GDM1 (cell line): ENCODE measurements at places on chromosomes 6 and 20.

DNA sequence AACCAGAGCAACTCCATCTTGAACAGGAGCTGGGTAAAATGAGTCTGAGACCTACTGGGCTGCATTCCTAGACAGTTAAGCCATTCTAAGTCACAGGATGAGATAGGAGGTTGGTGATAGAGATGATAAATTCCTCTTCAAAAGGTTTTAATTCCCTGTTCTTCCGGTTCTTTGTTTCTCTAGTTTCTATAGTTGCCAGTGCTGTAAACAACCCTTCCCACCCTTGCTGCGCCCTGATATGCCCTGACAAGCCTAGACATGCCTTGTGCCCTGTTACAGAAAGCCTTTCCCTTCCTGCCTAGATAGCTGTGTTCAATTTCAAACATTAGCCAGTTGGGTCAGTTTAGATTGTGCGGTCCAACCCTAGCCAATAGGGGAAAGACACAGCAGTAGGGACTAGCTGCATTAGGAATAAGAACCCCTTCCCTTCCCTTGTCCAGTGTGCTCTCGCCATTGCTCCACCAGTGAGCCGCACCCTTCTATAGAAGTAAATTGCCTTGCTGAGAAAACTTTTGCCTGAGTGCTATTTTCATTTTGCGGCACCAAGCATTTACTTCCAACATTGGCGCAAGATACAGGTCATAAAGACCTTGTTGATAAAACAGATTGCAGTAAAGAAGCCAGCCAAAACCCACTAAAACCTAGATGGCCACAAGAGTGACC is 52.5 kb upstream of the CCN2 start:
- DNase-seq, result no peak

- no peak for DNase-seq
Measured at GRCh38 chr20:52649727-52650126, 322.4 kb upstream of the TSHZ2 start.

GRCh38 chr20:62739067-62739466 is 30.4 kb downstream of the NTSR1 start:
- no peak for DNase-seq

GRCh38 chr6:80976336-80976735 is 776.1 kb downstream of the TENT5A start:
- DNase-seq, result no peak

DNA sequence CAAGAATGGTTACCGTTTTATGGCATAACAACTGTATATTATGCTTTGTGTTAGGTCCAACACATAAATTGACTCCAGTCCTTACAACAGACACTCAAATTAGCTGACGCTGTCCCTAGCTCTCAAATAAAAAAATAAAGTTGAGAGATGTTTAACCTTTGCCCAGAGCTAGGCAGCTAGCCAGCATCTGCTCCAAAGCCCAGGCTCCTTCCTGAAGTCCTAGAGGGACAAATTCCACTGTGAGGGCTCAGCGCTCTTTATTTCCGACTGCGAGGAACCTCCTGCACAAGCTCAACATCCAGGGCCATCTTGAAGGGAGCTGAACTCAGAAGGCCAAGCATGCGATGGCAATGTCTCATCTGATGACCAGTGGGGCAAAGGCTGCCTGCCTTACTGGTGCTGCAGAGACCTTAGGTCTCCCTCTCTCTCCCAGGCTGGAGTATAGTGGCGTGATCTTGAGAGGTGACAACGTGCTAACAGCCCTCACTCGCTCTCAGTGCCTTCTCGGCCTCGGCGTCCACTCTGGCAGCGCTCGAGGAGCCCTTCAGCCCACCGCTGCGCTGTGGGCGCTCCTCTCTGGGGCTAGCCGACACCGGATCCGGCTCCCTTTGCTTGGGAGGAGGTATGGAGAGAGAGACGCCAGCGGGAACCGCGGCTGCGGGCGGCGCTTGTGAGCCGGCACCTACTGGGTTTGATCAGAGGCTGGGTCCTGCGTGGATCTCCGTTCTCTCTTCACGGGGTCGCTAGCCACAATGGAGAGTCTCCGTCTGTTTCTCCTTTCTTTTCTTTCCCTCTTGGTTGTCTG is 24.7 kb upstream of the GFOD1 start:
- DNase-seq, result no peak

DNA sequence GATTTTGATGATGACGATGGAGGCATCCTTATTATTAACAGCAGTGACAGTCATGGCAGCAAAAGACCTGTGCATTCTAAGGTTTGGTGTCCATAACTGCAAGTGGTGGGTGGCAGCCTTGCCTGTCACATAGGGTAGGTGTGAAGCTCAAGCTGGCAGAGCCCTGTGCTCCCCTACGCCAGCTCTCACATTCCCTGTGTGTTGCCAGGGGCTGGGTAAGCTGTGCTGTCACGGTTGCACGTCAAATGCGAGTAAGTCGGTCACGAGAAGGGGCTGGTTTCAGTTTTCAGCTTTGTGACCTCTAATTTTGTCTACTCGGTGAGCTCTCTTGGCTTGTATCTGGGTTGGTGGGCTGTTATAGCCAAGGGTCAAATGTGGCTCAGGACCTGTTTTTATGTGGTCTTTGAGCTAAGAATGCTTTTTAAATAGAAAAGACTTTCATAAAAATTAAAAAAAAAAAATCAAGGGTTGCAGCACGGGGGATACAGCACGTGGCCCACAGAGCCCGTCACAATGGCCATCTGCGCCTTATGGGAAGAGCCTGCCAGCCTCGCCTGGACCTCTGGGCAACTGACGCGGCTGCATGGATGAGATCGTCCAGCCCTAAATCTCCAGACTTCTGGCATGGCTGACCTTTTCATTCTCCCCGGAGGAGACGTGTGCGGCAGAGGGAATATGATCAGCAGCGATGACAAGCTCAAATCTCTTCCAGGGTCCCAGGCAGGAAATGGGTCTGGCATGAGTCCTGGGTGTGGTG is 148.5 kb downstream of the PHACTR3 start:
- no peak for DNase-seq

DNA sequence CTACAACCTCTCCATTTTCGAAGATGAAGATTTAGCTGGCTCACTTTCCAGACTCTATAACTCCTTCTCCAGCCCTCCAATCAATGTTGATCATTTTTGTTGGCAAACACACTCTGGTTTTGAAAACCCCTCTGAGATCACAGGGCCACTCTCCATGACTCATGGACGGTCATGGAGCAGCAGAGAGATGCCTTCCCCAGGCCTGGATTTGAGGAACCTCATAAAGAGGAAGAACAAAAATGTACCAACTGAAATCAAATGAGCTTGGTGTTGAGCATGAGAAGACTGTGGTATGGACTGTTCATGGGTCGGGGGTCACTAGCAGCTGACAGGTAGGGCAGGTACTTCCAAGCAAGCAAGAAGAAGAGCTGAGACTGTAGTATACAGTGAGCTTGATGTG is 112.8 kb upstream of the INSM1 start:
- DNase-seq, result no peak

DNA sequence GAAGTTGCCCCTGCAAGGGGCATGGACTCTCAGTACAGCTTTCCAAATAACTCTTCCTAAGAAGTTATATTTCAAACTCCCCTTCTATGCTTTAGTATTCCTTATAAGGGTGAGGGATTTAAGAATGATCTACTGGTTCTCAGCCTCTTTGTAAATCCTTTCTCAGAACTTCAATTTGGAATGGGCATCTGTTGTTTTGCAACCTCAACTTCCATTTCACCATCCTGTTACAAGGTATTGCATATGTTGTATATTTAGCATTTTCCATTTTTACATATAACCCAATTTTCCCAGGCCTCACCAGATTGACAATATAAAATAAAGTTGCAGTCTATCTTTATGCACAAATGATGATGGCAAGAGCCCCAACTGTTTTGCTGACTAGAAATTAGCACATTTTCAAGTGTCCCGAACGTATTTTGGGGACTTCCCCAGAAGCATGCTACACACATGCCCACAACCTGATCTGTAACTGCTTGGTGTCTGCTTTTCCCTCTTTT is 154.9 kb upstream of the CARMIL1 start:
- no peak for DNase-seq

DNA sequence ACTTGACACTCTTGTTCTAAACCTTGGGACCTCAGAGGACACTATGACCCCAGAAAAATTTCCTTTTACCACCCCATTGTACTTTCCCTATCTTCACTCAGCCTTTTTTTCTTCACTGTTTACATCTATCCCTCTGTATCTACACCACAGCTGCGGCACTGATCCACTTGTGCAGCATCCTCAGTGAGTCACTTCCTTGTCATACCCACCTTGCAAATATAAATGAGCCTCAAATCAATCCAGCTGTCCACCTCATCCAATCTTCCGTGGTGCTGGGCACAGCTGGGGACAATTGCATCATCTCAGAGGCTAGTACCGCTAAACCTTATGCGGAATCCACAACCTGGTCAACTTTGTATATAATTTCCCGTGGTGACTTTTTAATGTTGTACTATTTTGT is 710.5 kb downstream of the QKI start:
- DNase-seq, result no peak

DNA sequence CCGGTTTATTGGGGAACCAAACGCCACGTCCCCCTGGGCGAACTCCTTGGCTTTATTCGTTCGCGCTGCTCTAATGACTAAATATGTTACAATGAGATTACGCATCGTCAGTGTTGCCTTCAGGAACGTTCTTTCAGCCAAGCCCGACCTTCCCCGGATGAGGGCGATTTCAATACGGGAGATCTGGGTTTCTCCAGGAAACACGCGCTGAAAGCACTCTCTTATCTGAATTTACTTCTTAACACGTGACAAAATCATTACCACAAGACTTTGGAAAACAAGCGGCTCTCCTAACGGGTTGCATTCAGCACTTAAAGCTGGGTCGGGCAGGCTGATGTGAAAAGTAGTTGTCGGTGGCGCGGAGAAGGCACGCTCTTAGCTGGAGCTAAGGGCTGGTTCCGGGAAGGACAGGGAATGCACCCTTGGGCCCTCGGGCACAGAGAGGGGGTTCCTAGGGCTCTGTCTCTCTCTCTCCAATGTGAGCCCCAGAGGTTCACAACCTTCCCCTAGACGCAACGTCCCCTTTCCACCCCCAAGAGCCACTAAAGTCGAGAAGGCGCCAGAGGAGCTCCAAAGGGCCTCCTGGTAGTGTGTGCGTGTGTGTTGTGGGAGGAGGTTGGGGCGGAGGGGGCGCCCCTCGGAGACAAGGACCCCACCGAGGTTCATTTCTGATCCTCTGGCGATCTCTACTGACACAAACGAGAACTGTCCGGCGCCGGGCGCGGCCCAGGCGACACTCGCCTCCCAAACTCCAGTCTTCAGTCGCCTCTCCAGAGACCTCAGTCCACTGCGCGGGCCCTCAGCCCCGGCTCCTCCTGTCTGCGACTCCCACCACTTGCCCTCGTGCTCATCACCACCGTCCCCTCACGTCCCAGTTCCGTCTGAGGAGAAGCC is 7.1 kb upstream of the NKX2-2 start:
- DNase-seq, result no peak

DNA sequence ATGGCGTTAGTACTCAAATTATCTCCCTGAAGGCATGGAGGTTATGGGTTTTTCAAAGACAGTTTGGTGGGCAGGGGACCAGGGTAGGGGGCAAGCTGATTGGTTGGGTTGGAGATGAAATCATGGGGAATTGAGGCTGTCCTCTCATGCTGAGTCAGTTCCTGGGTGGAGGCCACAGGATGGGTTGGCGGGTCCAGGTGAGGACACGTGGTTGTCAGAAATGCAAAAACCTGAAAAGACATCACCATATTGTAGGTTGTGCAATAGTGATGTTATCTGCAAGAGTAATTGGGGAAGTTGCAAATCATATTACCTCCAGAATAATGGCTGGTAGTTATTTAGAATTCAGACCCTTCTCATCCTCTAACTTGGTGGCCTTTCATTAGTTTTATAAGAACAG is 30.1 kb downstream of the GPX6 start:
- DNase-seq, result no peak

GRCh38 chr6:43269273-43270007 is 26.2 kb downstream of the TTBK1 start:
- DNase-seq, result no peak

DNA sequence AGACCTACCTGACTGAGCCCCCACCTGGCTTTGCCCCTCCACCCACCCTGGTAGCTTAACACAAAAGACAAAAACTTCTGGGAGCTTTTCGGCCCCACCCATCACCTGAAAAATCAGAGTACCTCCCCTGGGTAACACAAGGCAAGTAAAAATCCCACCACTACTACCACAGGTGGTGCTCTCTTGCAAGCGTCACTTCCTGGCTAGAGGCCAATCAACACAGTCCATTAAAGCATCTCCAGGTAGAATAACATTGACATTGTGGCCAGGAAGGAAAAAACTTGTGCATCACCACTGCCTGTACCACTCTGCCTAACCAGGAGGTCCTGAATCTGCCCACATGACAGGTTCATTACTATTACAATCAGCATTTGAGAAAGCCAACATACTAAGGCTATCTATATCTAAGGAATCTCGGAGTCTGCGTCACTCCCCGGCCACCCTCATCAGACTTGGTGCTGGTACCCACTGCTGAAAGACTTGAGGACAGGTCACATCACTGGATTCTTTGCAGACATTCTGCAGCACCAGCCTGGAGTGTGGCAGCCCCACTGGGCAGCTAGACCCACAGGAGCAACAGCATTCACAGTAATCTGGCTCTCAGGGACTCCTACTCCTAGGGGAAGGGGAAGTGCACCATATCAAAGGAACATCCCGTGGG is 125.9 kb downstream of the CDK19 start:
- no peak for DNase-seq

DNA sequence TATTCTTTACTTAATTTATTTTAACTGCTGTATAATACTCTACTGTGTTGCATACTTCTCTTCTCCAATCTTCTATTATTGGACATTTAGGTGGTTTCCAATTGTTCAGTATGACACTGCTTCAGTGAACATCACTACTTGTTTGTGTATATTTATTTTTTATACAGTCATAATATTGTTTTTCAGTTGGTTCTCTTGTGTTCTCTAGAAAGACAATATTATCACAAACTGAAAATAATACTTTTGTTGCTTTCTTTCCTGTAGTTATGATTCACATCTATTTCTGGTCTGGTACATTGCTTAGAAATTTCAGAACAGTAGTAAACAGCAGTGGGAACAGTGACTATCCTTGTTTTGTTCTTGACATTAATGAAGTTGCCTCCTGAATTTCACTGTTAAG is 62.8 kb upstream of the GTSF1L start:
- no peak for DNase-seq

DNA sequence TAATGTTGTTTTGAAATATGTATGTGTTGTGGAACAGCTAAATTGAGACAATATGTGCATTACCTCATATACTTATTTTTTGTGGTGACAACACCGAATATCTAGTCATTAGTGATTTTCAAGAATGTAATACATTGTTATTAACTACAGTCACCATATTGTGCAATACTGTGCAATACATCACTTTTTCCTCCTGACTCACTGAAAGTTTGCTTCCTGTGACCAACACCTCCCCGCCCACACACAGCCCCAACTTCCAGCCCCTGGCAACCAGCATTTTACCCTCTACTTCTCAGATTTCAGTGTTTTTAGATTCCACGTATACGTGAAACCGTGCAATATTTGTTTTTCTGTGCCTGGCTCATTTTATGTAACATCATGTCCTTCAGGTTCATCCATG is 627.9 kb downstream of the PRKN start:
- no peak for DNase-seq

DNA sequence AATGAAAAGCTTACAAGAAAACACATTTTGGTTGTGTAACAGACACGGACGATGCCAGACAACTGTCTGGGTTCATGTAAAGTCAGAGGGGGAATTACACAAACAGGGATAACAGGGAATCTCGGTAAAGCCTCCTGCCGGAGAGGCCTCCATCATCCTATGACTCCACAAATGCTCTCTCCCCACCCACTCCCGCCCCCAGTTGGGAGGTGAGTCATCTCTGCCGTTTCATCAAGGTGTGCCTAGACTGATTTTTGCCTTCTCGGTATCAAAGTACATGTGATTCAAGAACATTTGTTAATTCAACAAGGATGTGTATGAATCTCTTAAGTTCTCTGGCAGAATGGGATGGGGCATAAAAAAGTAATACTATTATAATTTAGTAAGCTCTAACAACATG is 304.9 kb upstream of the PRDM1 start:
- no peak for DNase-seq
